Stimulated activated CD8-positive, alpha-beta memory T cell treated with anti-CD3 and anti-CD28 coated beads, Interleukin-4, amount 100 ng/mL, for 1 hour (primary cell): ENCODE measurements at places on chromosomes 11 and 22.

DNA sequence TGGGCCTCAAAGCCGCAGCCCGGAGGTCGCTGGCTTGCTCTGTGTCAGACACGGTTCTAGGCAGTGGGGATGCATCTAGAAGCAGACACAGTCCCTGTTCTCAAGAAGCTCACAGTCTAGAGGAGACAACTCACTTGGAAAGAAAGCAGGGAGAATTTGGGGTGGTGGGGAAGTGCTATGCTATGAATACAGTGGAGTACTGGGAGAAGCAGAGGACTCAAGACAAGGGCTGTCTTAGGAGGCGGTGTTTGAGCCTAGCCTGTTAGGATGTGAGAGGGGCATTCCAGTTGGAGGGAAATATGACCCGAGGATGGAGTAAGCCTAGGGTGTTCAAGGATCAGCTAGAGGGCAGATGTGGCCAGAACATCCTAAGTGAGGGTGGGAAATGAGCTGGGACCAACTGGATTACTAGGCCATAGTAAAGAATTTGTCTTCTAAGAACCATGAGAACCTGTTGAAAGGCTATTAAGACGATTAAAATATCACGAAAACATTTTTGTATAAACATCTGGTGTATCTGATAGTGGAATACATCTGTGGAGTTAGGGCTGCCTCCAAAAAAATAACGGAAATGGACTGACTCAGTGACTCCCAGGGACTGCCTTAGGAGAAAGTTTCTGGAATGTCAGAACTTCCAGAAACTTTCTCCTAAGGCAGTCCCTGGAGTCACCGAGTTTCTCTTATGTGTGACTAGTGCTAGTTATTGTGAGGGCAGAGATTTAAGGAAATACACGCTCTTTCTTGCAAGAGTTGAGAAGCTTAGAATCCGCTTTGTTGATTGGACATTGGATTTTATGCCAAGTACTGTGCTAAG, 1.1 kb upstream of the PITPNB start:
- DNase-seq, result no peak

DNA sequence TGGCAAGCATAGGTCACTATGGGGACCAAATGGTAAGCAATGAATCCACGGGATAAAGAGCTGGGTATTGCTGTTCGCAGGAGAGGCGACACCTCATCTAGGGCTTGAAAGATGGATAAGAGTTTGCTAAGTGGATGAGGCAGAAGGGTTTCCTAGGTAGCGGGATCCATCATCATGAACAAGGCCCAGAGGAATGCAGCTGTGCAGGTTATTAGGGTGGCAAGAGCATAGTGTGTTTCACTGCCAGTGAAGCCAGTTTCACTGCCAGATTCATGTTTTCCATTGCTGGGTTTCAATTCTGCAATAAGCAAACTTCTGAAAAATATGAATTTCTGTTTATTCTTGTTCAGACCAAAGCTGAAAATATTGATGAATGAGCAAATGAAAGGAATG, 27.2 kb downstream of the WEE1 start:
- DNase-seq, result no peak

- no peak for DNase-seq
These were observed 106.8 kb downstream of the KIRREL3 start for GRCh38 chr11:126893796-126894195.

DNA sequence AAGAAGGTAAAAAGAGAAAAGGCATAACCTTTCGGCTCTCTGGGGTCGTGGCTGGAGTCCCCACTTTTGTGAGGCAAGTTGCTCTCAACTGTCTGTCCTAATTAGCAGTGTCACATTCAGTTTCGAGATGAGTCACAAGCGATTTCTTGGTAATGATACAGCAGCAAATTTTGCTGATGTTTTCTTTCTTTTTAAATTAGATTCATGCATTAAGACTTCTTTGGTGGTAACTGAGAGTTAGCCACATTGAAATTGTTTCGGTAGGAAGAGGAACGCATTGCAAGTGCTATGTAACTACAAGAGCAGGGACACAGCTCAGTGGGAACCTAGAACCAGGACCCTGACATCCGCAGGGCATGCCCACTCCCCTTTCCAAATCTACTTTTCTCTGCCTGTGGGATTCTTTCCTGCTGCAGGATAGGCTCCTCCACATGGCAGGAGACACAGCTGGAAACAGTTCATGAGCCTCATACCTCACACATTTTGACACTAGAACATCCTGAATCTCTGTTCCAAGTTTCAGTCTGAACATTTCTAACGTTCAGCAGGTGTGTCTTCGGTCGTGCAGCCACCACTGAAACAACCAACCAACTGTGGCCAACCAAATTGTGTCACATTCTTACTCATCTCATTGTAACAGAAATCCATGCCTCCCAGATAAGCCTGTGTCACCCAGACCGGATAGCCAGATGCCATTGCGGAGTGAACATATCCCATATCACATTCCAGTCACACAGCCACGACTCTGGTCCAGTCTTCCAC, 987.6 kb downstream of the NTM start:
- DNase-seq, result no peak

DNA sequence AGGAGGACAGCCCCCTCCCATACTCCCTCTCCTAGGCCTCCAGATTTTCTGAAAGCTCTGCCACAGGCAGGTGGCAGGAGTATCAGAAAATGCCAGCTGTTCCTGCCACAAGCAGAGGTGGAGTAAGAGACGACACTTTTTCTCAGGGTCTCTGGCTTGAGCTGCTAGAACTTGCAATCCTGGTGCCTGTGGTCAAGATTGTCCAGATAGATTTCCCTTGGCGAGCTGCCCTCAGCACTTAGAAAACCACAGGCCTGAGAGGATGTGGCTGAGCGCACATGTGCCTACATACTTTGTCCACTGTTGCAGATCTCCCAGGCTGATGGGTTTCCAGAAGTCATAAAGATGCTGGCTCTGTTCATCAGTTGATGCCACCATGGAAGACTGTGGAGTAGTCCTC, 65.7 kb upstream of the NAV2 start:
- DNase-seq, result no peak

DNA sequence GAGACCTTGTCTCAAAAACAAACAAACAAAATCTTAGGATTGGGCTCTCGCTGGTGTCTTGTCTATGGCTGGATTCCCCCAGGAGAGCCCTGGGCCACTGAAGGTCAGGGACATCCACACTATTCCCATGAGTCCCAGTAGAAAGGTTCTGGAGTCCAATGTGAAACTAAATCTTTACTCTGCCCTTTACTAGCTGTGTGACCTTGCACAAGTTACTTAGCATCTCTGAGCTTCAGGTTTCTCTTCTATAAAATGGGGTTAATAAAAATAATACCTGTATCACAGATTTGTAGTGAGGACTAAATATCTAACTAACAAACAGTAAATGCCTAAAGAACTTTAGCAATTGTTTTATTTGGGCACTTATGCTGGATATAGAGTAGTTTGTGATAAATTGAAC, 9.0 kb downstream of the SLC43A1 start:
- DNase-seq, result no peak
